Gastrocnemius medialis (tissue), 4 donors: ENCODE measurements at places on chromosomes 12 and 14. TPM values are rescaled to one million over a fixed set of nuclear protein-coding genes. Genes with fewer than 3 reads are reported as not detected.

DNA sequence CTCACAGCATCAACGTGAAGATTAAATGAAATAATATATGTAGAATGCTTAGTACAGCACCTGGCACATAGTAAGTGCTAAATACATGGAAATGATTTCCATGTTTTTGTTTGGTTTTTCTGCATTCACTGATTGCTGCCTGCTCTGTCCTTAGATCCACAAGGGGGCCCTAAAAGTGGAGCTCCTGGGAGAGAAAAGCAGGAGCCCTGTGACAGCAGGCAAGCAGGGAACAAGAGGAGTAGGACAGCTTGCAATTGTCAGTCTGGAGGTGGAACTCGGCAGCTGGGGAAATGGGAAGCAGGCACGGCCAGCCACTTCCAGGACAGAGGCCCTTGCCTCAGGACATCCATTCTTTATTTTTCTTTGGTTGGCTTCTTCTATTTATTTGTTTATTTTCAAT is 292.9 kb downstream of the BMP4 start:
- peak; percentile 3 for DNase-seq

GRCh38 chr14:33914676-33915516 is 36.0 kb downstream of the EGLN3 start:
- no peak for DNase-seq

DNA sequence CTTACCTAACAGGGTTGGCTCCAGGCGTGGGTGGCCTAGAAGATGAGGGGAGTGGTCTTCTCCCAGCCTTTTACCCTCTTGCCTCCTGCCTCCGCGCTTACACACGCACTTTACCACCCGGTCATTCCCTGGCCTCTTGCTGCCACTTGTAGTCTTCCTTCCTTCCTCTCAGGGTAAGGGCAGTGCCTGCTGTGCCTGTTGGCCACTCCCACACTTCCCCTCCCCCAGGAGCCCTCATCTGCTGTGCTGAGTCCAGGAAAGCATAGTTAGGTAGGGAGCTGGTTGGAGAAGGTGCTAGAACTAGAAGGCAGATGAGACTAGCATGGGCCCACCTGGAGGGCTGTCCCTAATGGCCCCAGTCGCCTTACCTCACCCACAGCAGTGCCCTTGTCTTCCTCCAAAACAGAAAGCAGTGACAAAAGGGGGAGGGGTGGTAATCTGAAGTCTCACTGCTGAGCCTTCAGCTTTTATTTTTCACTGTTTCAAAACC is 54.3 kb upstream of the SRSF5 start:
- no peak for DNase-seq

OR8S1 gene
- not detected for total RNA-seq

MYF5 gene
- 5.8 TPM for total RNA-seq

DNA sequence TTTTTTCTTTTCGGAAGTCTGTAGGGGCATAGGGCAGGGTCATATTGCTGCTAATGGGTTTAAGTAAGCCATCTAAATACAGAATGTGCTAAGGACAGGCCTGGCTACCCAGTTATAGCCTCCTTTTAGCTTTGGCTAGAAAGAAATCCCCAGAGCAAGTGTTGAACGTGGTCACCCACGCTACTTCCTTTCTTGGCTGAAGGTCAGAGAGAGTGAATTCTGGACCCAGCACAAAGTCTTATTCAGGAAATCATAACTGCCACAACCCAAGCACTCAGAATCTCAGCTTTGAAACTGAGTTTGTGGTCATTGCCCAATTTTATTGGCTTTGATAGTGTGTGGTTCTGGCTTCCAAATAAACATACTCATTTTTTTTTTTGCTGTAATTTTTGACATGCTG is 542.1 kb upstream of the ATP2B1 start:
- DNase-seq, result peak; percentile 23

- no peak for DNase-seq
Observed at GRCh38 chr12:50482571-50482970, 22.2 kb upstream of the DIP2B start.

RECQL gene
- 18.6 TPM for total RNA-seq

- no peak for DNase-seq
Observed at GRCh38 chr14:92481386-92481785, 32.2 kb upstream of the RIN3 start.

GDF11 gene
- 4.4 TPM for total RNA-seq

DNA sequence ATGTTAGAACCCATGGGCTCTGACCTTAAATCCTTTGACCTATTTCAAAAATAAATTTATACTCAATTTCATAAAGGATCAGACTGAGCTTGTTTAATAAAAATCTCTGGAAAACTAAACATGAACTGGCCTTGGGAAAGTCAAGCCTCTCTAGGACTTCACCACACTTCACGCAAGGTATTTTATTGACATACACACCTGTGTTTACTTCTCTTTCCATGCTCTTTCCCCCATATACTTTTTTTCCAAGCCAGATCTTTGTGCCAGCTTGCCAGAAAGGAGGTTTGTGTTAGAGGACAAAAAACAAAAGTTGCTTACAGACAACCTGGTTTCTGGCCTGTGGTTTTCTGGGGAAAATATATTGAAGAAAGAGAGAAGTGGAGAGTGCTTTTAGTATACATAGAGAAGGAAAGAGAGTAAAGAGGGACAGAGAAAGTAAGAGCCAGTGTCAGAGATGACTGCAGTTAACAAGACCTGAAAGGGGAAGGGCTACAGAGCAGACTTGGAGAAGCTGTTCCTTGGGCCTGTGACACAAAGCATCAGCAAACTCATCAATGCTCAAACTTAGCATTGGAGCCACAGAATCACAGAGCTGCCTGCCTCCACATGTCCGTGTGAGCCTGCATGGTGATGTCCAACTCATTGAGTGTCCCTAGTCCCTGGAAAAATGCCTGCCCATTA is 77.3 kb upstream of the TMTC2 start:
- no peak for DNase-seq

GRCh38 chr12:5268424-5269210 is 163.3 kb upstream of the NTF3 start:
- DNase-seq, result no peak

- DNase-seq, result no peak
Observed at GRCh38 chr12:84843593-84844144, 68.9 kb downstream of the SLC6A15 start.

GRCh38 chr12:88546853-88547252 is 33.4 kb downstream of the KITLG start:
- no peak for DNase-seq

DNA sequence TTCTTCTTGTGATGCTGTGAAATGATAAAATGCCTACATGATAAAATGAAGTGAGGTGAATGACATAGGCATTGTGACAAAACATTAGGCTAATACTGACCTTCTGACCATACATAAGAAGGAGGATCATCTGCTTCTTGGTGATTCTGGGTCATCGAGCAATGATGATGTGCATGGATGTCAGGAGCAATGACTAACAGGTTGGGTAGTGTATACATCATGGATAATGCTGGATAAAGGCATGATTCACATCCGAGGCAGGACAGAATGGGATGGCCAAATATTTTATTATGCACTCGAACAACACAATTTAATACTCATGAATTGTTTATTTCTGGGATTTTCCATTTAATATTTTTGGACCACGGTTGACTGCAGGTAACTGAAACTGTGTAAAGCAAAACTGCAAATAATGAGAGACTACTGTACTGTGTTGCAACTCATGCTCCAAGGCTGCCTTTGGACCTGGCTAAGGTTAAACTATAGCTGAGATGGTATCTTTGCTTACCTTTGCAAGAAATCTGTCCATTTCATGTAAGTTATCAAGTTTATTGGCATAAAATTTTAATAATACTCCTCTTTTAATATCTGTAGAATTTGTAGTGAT is 7.6 kb upstream of the SLC25A21 start:
- no peak for DNase-seq

GRCh38 chr14:94161981-94162380 is 12.1 kb upstream of the PPP4R4 start:
- DNase-seq, result no peak

GRCh38 chr12:114439817-114440216 is 33.9 kb upstream of the TBX5 start:
- no peak for DNase-seq
